ENCODE measurements at places on chromosomes 11 and 22. TPM values are rescaled to one million over a fixed set of nuclear protein-coding genes. Genes with fewer than 3 reads are reported as not detected.

The UBQLN3 gene
- not detected for total RNA-seq

The C1QTNF6 gene
- 36.4 TPM for total RNA-seq

The APOL5 gene
- total RNA-seq: not detected

The IMMP1L gene
- 19.8 TPM for total RNA-seq

The OR51E2 gene
- total RNA-seq: 0.40 TPM

The OR4A16 gene
- total RNA-seq: not detected

The TRIM49 gene
- total RNA-seq: not detected

The OR9I1 gene
- not detected for total RNA-seq

The TRIM44 gene
- total RNA-seq: 73.5 TPM

The RIBC2 gene
- total RNA-seq: 0.56 TPM

The MS4A12 gene
- total RNA-seq: not detected

DNA sequence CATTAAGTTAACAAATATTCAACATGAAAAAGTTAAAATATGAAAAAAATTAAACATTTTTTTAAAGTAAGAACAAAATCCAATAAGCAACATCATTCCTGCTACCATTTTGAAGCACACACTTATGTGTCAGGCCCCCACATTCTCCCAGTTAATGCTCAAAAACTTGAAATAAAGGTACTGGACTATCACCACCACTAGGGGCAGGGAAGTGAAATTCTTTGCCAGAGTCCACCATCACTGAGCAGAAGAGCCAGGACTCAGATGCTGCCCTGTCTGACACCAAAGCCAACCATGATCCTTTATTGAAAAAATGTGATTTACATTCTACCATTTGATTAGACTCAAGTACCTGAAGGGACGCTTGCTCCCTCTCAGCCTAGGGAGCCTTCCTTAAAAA lies 39.1 kb downstream of the PITPNB start:
- H3K36me3 ChIP-seq: peaks cover 7% of the 10 kb centered on the region
- no peaks in the 10 kb centered on the region for H3K27me3 ChIP-seq
- no peak for DNase-seq
- H3K4me1 ChIP-seq: peaks cover 76% of the 10 kb centered on the region
- H3K4me3 ChIP-seq: no peak overlapping the region
- H3K27ac ChIP-seq: peak overlapping the region; percentile 80

DNA sequence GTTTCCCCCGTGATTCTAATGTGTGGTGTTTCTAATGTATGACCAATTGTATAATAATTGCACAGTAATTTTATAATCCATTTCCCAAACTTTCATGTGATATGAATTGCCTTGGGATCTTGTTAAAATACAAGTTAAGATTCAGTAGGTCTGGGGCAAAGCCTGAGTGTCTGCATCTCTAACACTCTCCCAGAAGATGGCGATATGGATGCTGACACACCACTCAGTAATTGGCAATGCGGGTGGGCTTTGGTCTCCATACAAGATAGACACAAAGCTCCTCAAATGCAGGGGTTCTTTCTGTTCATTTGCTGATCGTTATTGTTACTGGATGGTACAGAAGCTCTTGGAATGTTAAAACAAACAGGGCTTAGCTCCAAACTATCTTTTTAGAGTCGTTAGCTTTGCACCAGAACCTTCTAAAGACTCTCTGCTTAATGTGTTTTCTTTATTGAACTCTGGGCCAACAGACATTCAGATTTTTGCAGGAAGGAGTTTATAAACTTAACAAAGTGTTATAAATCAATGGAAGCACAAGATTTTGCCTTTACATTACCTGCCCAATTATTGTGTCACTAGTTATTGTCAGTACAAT lies 45.4 kb upstream of the ANO3 start:
- no peaks in the 10 kb centered on the region for H3K36me3 ChIP-seq
- no peak overlapping the region for H3K27ac ChIP-seq
- DNase-seq: no peak

- peaks cover 5% of the 10 kb centered on the region for H3K36me3 ChIP-seq
- DNase-seq: peak; percentile 59
- no peaks in the 10 kb centered on the region for H3K4me1 ChIP-seq
- no peaks in the 10 kb centered on the region for H3K27me3 ChIP-seq
- H3K27ac ChIP-seq: no peak overlapping the region
These were observed 44.6 kb downstream of the C11orf91 start for GRCh38 chr11:33655842-33656600.

DNA sequence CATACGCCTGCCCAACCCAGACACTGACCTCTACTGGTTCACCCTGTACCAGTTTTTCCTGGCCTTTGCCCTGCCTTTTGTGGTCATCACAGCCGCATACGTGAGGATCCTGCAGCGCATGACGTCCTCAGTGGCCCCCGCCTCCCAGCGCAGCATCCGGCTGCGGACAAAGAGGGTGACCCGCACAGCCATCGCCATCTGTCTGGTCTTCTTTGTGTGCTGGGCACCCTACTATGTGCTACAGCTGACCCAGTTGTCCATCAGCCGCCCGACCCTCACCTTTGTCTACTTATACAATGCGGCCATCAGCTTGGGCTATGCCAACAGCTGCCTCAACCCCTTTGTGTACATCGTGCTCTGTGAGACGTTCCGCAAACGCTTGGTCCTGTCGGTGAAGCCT lies 2.2 kb downstream of the MCHR1 start:
- H3K27ac ChIP-seq: no peak overlapping the region
- H3K4me1 ChIP-seq: peaks cover 30% of the 10 kb centered on the region
- no peaks in the 10 kb centered on the region for H3K36me3 ChIP-seq
- no peak for DNase-seq

DNA sequence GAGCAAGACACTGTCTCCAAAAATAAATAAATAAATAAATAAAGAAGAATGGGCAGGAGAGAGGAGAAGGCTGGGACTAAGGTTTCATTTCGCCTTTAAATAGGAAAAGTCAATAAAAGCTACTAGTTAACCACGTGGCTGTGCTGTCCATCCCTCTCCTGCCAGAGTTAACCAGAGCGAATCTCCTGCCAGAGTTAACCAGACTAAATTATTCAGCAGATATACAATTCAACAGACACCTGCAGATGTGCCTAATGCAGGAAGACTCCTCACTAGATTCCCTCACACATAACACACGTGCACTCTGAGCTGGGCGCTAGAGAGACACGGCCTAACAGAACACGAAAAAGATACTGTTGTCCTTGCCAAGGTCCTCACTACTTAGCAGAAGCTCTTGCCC lies 156.1 kb downstream of the IGLL1 start:
- H3K4me1 ChIP-seq: peaks cover 3% of the 10 kb centered on the region
- H3K36me3 ChIP-seq: no peaks in the 10 kb centered on the region
- H3K4me3 ChIP-seq: no peak overlapping the region
- no peak overlapping the region for H3K27ac ChIP-seq
- H3K27me3 ChIP-seq: no peaks in the 10 kb centered on the region

DNA sequence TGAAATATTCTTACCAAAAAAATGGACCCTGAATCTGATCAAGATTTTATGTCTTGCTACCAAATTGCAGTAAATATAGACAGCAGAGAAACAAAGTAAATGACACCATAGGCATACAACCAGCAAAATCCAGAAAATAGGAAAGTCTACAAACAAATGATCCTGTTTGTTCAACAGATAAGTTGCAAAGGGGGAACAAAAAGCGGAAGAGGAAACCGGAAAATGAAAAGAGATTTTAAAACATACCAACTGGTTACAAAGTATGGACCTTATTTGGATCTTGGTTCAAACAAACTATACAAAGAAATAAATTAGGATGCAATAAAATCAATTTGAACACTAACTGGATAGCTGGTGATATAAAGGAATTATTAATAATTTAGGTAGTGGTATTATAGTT lies 92.0 kb downstream of the TMPRSS5 start:
- no peak overlapping the region for H3K4me3 ChIP-seq
- H3K27ac ChIP-seq: no peak overlapping the region
- H3K27me3 ChIP-seq: no peaks in the 10 kb centered on the region
- DNase-seq: no peak
- peaks cover 5% of the 10 kb centered on the region for H3K4me1 ChIP-seq

DNA sequence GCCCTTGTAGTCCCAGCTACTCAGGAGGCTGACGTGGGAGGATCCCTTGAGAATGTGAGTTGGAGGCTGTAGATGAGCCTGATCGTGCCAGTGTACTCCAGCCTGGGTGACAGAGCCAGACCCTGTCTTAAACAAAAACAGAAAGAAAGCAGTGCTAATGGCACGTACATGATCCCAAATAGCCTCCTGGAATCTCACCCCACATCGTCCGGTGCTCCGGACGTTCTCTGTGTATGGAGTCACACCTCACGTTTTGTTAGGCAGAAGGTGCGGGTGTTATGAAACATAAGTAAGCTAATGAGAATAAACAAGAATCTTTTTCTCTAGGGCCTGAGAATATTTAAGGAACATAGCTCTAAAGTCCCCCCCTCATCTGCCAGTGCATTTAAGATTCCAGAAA lies 23.7 kb upstream of the MICAL3 start:
- H3K27me3 ChIP-seq: no peaks in the 10 kb centered on the region
- no peak overlapping the region for H3K4me3 ChIP-seq
- peaks cover 14% of the 10 kb centered on the region for H3K4me1 ChIP-seq
- H3K36me3 ChIP-seq: no peaks in the 10 kb centered on the region

GRCh38 chr22:41725510-41726110 lies 26.3 kb downstream of the MEI1 start:
- no peak overlapping the region for H3K27ac ChIP-seq
- no peak overlapping the region for H3K4me3 ChIP-seq
- no peaks in the 10 kb centered on the region for H3K36me3 ChIP-seq
- DNase-seq: no peak

GRCh38 chr22:50714150-50714549 lies 23.9 kb upstream of the ACR start:
- DNase-seq: no peak
- no peak overlapping the region for H3K27ac ChIP-seq
- H3K4me3 ChIP-seq: no peak overlapping the region
- H3K36me3 ChIP-seq: no peaks in the 10 kb centered on the region
- H3K4me1 ChIP-seq: peaks cover 4% of the 10 kb centered on the region

DNA sequence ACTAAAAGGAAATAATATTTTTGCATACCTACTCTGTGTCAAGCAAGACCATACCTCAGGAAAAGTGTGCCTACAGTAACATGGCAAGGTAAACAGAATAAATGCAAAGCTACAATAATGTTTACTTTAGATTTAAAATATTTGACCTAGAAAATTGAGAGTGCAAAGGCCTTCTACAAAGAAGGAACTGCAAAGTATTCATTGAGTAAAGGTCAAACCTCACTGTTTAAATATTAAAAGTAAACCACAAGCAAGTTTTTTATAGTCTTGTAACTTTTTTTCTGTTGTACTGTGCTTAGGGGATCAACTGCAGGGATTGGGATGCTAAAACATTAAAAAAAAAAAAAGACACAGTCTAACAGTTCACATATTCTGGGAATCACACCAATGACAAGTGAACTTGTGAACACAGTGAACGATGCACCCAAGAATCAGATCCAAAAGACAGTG lies 48.8 kb downstream of the CWF19L2 start:
- H3K36me3 ChIP-seq: peaks cover 20% of the 10 kb centered on the region
- no peaks in the 10 kb centered on the region for H3K27me3 ChIP-seq
- H3K4me3 ChIP-seq: no peak overlapping the region
- peaks cover 7% of the 10 kb centered on the region for H3K4me1 ChIP-seq

DNA sequence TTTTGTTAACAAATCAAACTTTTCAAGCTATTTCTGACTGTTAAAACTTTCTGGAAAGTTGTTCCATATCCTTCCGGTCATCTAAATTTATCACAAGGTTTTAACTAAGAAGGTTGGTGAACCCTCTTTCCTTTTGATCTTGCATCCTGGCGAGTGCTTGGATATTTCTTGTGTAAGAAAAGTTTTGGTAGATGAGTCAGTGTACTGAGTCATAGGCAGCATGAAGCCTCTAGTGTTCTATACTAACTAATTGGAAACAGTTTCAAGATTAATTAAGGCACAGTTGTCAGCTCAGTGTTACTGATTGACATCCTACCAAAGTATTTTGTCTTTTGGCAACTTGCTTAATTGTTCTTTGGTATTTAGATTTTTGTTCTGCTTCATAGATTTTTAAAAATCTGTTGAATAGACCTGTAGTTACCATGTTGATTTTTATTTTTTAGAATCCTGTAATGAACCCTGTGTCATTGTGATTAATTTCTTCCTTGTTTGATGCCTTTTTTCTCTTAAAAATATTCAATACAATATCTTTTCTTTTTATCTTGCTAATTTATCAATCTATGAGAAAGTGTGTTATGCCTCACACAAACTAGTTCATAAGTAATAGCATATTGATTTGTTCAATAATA lies 38.0 kb downstream of the METTL15 start:
- H3K4me3 ChIP-seq: no peak overlapping the region
- H3K27ac ChIP-seq: no peak overlapping the region
- no peaks in the 10 kb centered on the region for H3K27me3 ChIP-seq

DNA sequence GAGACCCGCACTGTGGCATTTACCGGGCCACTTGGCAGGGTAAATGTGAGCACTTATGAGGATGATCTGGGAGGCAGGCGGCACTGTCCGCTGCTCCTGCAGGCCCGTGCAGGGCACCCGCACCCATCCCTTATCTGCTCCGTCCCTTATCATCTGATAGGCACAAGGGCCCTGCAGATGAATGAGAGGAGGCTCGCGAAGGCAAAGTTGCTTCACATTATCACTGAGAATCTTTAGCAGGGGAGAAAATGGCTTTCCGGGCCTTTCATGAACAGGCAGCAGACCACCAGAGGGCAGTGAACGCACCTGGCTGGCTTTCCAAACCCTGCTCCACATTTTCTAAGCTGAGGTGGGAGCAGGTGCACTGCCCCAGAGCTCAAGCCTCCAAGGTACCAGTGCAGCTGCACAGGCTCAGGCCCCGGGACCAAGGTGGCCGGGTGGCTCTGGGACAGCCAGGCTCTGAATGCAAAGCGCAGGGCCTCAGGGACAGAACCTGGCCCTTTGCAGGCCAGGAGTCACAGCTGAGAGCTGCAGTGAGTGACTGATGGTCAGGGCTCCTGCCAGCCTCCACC lies 165.6 kb downstream of the SHANK2 start:
- DNase-seq: no peak
- no peaks in the 10 kb centered on the region for H3K4me1 ChIP-seq
- H3K27ac ChIP-seq: no peak overlapping the region
- H3K4me3 ChIP-seq: no peak overlapping the region

- no peak overlapping the region for H3K27ac ChIP-seq
- H3K27me3 ChIP-seq: no peaks in the 10 kb centered on the region
- H3K4me3 ChIP-seq: no peak overlapping the region
- no peaks in the 10 kb centered on the region for H3K4me1 ChIP-seq
- no peak for DNase-seq
These were observed 90.9 kb downstream of the PAX6 start for GRCh38 chr11:31720225-31720624.

- peaks cover 12% of the 10 kb centered on the region for H3K4me1 ChIP-seq
- H3K4me3 ChIP-seq: no peak overlapping the region
- no peaks in the 10 kb centered on the region for H3K27me3 ChIP-seq
- no peak overlapping the region for H3K27ac ChIP-seq
- no peak for DNase-seq
These were observed 4.4 kb upstream of the SIPA1 start for GRCh38 chr11:65633390-65634108.

GRCh38 chr11:26626346-26626745 lies 54.3 kb upstream of the MUC15 start:
- no peaks in the 10 kb centered on the region for H3K36me3 ChIP-seq
- H3K27ac ChIP-seq: no peak overlapping the region
- peaks cover 5% of the 10 kb centered on the region for H3K4me1 ChIP-seq

GRCh38 chr11:57278721-57279095 lies 41.7 kb upstream of the APLNR start:
- H3K4me3 ChIP-seq: no peak overlapping the region
- peaks cover 2% of the 10 kb centered on the region for H3K36me3 ChIP-seq
- peak overlapping the region; percentile 99 for H3K27ac ChIP-seq
- DNase-seq: no peak
- H3K4me1 ChIP-seq: peaks cover 35% of the 10 kb centered on the region
- no peaks in the 10 kb centered on the region for H3K27me3 ChIP-seq

- no peak for DNase-seq
- H3K36me3 ChIP-seq: no peaks in the 10 kb centered on the region
- H3K27ac ChIP-seq: no peak overlapping the region
- no peaks in the 10 kb centered on the region for H3K27me3 ChIP-seq
- H3K4me1 ChIP-seq: no peaks in the 10 kb centered on the region
These were observed 148.2 kb downstream of the SPATA19 start for GRCh38 chr11:133697161-133697560.
